ENCODE measurements at places on chromosomes 11 and 22.

- DNase-seq: no peak
These were observed 113.3 kb downstream of the MORC2 start for GRCh38 chr22:30855266-30855665.

- no peak for DNase-seq
These were observed 113.5 kb downstream of the SHANK2 start for GRCh38 chr11:71138737-71139425.

- DNase-seq: no peak
These were observed 60.2 kb downstream of the FLRT1 start for GRCh38 chr11:64095949-64096348.

DNA sequence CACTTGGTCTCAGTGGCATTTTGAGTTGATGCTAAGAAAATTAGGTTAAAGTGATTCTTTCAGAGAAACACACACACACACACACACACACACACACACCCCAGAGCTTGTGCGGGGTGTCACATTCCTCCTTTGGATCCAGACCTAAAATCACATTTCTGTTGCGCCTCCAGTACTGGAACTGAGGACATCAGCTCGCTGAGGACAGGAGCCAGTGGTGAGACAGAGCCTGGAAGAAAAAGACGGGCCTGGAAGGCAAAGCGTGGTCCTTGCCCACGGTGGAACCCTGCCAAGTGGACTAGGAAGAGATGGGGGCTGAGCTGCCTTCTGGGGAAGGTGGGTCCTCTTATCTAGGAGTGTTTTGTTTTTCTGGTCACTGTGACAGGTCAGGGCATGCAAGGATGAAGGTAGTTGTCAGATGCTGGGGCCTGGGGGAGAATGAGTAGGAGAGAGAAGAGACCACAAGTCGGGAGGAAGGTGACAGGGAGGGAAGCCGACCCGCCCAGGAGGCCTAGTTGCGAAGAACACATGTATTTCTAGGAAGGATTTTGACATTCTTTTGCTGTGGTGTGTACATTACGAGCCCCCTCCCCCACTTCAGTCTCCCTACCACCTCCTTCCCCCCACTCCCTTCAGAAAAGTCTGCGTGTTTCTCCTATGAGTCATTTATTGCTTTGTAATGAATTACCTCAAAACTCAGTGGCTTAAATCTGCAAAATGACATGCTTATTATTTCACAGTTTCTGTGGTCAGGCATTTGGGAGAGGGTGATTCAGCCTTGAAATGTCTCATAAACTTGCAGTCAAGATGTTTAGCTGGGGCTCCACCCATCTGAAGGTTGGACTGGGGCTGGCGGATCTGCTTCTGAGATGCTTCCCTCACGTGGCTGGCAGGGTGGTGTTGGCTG, 4.8 kb upstream of the ELFN2 start:
- peak; percentile 53 for DNase-seq

DNA sequence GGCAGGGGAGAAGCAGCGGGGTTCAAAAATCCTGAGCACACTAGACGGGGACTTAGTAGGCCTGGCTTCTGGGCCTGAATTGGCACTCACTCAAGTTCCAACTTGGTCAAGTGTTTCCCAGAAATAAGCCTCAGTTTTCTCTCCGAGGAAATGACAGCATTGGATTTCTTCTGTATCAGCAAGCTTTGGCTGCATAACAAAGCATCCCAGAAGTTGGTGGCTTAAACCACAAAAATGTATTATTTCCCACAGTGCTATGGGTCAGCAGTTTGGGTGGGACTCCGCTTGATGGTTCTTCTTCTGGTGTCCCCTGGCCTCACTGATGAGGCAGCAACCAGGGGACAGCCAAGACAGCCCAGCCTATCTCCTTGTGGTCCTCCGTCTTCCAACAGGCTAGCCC, 1.6 kb upstream of the CYTH4 start:
- DNase-seq: no peak
